ENCODE measurements at places on chromosomes 5 and 9.

DNA sequence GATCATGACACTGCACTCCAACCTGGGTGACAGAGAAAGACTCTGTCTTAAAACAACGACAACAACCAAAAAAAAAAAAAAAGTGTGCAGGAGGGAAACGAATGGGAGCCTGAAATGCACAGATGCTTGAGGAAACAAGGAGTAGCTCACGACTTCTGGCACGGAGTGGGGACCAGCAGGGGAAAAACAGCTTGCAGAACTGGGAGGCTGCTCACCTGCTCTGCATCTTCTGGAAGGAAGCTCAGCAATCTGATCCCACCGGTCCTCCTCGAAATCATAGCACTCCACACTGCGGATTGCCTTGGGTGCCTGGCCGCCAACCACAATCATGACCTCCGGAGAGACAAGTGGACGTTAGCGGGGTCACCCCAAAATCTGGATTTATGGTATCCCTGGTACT lies 96.2 kb downstream of the KLHL3 start:
- no peak for DNase-seq

DNA sequence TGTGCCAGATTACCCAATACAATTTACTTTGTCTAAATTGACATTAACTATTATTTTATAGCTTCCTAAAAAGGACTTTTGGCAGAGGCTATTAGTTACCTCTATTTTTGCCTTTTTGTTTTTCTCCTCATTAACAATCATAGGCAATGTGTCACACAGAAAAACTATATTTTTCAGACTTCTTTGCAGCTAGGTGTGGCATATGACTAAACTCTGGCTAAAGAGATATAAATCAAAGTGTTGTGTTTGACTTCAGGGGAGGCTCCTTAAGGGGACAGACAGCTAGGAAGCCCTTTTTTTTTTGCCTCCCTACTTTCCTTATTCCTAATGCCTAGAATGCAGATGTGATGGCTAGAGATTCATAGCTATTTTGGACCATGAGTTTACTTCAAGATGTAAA lies 19.7 kb upstream of the GCNT4 start:
- no peak for DNase-seq

DNA sequence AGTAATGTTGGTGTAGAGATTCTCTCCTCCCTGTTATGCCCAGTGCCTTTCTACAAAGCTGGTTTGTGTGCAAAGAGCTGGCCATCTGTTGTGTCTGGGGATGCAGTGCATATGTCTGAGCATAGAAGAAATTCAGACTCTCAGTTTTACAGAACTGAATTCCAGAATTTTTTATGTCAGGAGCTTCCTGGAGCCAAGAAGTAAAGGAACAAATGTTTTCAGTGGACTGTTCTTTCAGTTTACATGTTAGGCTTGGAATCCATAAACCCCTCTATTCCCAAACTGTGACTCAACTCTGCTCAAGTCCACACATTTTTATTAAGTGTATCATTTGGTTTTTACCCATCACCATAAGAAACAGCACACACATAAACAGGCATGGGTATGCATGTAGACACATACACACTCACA lies 366.0 kb downstream of the BRINP1 start:
- DNase-seq = no peak

DNA sequence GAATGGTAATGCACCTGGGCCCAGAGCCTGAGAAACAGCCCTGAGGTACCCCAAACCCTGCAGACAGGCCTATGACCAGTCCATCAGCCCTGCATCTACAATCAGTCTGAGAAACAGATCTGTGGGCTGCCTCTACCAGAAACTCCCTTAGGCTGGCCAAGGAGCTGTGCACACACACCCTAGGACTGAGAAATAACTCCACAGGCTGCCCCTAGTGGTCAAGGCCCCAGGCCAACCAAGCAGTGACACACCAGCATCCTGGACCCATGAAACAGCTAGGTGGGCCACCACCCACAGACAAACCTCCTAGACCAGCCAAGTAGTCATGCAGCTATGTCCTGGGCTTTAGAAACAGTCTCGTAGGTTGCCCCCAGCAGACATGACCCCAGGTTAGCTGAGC lies 253.6 kb upstream of the VLDLR start:
- no peak for DNase-seq

DNA sequence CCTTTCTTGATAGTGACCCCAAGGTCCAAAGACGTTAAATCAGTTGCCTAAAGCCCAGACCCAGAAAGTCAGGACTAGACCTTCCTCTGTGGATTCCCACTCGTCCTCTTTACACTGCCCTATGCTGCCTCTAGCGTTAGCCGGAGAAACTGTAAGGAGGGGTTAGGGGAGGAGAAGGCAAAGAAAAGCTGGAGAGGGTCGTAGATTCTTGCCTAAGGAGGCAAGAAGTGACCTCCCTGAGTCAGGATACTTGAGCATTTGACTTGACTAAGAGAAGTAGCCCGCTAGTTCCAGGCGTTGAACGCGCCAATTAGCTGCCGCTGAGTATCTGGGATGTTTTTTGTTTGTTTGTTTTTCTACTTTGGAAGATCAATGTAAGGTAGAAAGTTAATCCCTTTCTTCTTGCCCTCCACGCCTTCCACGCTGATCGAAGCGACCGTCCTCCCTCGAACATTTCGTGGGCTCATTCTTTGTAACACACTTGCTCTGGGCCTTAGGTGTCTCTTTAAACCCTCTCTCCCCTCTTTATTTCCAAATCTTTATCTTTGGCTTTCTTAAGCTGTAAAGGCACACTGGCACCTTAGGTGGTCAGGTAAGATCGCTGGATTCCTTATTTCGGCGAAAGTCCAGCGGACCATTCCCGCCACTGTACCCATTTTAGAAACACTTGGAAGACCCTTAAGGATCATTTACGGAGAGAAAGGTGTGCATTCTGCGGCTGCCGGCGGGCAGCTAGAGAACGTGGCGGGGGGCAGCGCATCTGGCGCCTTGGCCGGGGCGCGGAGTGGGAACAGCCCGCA lies 5.1 kb upstream of the RGMB start:
- DNase-seq = no peak

GRCh38 chr5:180915924-180916323 lies 17.0 kb downstream of the BTNL8 start:
- no peak for DNase-seq

GRCh38 chr9:105344283-105344682 lies 99.8 kb downstream of the SLC44A1 start:
- DNase-seq = no peak

- DNase-seq = no peak
Observed at GRCh38 chr5:73306078-73306719, 133.2 kb downstream of the TMEM174 start.

- no peak for DNase-seq
Observed at GRCh38 chr5:68479524-68479923, 264.0 kb downstream of the PIK3R1 start.

DNA sequence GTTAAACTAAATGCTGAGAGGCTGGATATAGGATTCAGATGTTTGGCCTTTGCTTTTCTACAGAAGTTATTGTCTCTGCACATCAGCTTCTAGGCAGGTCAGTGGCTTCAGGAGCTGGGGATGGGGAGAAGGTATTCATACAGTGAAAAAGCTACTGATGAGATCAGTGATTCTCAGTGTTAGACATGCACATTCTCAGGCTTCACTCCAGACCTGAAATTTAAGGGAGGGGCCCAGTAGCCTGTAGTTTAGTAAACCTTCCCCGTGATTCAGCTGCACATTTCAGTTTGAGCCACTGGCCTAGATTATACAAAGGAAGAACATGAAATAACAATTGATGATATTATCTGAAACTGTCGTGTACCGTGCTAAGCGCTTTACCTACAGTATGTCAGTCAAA lies 127.2 kb downstream of the ARHGAP26 start:
- DNase-seq = no peak

GRCh38 chr9:93828331-93829097 lies 126.6 kb downstream of the BARX1 start:
- DNase-seq = no peak

GRCh38 chr9:5571629-5572232 lies 57.2 kb upstream of the RIC1 start:
- DNase-seq = no peak

DNA sequence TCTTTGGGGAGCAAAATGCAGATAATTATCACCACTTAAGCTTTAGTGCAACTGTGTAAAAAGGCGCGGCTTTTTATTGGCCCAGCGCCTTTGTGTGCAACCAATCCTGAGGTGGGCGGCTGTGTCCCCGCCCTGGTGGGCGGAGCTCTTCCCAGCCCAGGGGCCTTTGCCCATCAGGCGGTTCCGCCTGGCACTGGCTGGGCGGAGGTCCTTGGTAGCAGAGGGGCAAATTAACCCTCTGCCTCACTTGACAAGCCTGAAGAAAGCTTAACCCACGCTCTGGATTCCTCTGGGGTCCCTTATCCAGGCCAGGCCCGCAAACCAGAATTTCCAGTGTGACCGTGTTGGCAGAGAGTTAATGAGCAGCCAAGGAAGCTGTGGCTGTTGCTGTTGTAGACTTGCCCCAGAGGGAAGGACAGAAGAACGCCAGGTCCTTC lies 12.8 kb upstream of the NIPAL4 start:
- DNase-seq = no peak

DNA sequence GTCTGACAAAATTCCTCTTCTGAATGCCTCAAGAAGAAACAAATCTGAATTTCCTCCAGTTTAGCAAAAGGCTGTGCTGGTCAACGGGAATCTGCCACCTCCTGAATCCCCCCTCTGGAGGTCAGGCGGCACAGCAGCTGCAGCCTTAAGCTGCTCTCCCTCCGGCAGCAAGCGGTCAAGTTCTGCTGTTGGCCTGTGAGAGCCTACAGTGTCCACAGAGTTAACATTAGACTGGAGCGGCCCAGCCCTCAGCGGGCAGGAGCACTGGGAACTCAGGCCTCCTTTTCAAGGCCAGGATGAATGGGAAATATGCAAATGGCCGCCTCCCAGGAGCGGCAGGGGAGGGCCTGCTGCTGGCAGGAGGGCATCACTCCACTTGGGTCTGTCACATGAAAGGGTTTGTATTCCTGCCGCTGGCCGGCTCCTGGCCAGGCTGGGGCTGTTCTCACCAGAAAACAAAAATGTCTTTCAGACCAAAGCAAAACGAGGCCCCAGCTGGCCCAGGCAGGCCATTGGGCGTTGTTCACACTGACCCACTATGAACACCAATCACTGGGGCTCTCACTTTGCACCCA lies 8.2 kb downstream of the ACSL6 start:
- DNase-seq = no peak

DNA sequence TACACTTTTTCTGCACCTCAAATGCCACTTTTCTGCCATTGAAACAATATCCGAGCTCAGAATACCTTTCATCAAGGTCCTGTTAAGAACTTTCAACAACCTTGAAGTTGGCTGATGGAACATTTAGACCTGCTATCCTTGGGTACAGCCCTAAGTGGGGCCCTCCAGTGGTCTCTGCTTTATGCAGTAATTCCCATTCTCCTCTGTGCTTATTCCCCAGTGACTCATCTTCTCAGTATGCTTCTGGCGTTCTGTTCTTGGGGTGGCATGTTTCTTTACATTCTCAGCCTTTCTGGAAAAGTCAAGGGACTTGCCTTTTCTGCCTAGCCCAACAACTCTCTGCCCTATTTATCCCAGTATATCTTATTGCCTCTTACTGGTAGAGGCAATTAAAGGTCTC lies 7.1 kb downstream of the ANP32B start:
- DNase-seq = no peak

DNA sequence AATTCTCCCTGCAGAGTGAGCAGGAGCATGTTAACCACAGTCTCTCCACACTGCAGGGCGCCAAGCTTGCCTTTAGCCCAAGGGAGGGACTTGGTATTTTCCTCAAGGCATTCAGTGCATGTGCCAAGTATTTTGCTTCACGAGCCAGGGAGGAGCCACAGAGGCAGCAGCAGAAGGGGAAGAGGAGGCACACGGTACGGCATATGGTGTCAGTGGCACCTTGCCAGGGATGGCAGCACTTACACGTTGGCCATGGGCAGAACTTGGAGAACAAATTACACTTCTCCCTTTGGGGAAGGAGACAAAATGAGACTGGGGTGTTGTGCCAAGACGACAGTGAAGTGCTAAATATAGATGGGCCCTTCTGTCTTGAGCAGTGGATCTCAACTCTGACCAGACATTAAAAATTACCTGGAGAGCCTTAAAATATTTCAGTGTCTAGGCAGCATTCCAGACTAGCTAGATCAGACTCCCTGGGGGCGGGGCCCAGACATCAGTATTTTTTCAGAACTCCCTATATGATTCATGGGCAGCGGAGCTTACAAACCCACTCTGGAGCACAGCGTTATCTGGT lies 155.8 kb downstream of the DRD1 start:
- no peak for DNase-seq

DNA sequence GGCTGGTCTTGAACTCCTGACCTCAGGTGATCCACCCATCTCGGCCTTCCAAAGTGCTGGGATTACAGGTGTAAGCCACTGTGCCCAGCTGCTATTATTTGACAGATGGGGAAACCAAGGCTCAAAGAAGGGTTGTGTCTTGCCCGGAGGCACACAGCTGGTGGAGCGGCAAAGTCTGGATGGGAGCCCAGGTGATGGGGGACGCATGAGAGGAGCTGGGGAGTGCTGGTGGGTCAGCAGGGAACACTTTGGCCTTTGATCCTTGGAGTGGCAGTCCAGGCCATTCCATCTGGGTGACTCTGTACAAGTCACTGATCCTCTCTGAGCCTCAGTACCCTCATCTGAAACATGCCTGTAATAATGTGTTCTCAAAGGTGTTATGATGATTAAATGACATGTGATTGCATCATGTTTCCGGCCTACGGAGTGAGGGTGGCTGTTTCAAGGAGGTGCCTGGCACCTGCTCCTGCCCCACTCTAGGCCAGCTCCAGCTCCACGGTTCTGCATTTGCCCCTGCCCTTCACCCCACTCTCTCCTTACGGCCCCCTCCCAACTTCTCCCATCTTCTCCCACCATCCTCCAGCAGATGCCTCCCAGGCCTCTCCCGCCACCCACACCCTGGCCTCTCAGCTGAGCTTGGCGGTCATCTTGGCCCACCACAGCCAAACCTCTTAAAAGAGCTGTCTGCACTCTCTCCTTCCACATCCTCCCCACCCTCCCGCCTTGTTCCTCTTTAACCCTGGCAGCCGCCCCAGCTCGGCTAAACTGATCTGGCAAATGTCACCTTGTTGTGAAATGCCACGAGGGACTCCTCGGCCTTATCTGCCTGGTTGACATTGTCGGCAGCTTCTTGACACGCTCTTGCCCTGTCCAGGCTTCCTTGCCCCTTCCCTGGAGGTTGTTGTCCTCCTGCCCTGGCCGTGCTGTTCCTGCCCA lies 5.5 kb upstream of the DBN1 start:
- no peak for DNase-seq

GRCh38 chr9:2677915-2678889 lies 39.1 kb upstream of the KCNV2 start:
- DNase-seq = no peak

DNA sequence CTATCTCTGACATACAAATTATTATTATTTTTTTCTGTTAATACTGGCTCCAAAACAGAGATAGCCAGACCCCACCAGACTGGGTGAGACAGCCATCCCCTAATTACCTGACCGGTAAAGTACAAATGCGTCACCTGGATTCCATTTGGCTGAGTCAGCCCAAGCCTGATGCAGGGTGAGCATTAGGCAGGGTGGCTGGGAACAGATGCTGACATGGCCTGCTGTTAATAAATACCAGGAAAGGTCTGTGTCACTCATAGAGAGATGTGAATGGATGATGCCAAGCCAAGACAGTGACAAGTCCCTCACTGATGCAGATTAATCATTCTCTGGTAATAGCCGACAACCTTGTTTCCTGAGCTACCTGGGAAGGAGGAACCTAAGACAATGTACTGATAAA lies 183.5 kb downstream of the TRIM32 start:
- DNase-seq = no peak

Measured in breast epithelium (tissue), 4 donors.